ENCODE measurements at places on chromosomes 3 and 15. TPM values are rescaled to one million over a fixed set of nuclear protein-coding genes. Genes with fewer than 3 reads are reported as not detected.

The SLC2A2 gene
- not detected for total RNA-seq

The DGKG gene
- total RNA-seq = 4.7 TPM

The SPATA12 gene
- 0.69 TPM for total RNA-seq

The CKMT1B gene
- 55.2 TPM for total RNA-seq

The INKA1 gene
- total RNA-seq = 6.9 TPM

The GOLGA6C gene
- total RNA-seq = not detected

The CTXN2 gene
- not detected for total RNA-seq

The SAXO2 gene
- total RNA-seq = 0.43 TPM

The IL17RB gene
- not detected for total RNA-seq

The EOMES gene
- 2.8 TPM for total RNA-seq

The ADGRG7 gene
- not detected for total RNA-seq

The FHIT gene
- total RNA-seq = 3.9 TPM

The SLC12A1 gene
- 0.16 TPM for total RNA-seq

The SLC12A8 gene
- 0.69 TPM for total RNA-seq

The CD276 gene
- total RNA-seq = 27.2 TPM

The SENP7 gene
- 10.7 TPM for total RNA-seq

The ZDHHC23 gene
- 3.9 TPM for total RNA-seq

The AGTR1 gene
- 0.08 TPM for total RNA-seq

The GABRR3 gene
- not detected for total RNA-seq

The PLOD2 gene
- 37.7 TPM for total RNA-seq

The FES gene
- 0.16 TPM for total RNA-seq

The BFSP2 gene
- total RNA-seq = 0.40 TPM

The FBXO40 gene
- total RNA-seq = 0.08 TPM

The CATSPER2 gene
- total RNA-seq = 0.53 TPM

The RPL39L gene
- 35.6 TPM for total RNA-seq

The GLDN gene
- not detected for total RNA-seq

The MORC1 gene
- total RNA-seq = not detected

The TARS3 gene
- total RNA-seq = 10.8 TPM

The MGLL gene
- 3.2 TPM for total RNA-seq

The FYCO1 gene
- total RNA-seq = 52.7 TPM

The ACP3 gene
- total RNA-seq = 0.26 TPM

Measured in SK-MEL-5 (cell line).